Activated T-cell treated with anti-CD3 and anti-CD28 coated beads for 4 hours (primary cell): ENCODE measurements at places on chromosomes 1 and 21.

GRCh38 chr1:114345930-114346479 lies 165.0 kb downstream of the TRIM33 start:
- DNase-seq, result no peak

GRCh38 chr21:36015045-36015444 lies 45.3 kb downstream of the SETD4 start:
- DNase-seq, result no peak

DNA sequence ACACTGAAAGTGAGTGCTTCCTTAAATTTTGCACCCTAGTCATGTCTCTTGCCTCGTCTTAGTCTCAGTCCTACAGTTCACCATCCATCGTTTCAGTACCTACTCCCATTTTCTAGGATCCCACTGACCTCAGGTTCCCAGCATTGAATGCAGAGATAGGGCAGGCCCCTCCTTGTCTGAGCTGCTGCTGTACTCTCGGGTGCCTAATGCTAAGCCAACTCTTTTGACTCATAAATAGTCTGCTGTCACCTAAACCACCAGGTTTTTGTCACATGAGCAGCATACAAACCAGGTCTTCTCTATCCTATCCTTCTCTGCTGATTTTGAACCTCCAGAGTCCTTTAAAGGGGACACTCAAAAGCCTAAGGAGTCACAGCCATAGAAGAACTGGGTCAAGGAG lies 3.0 kb downstream of the ARHGAP30 start:
- DNase-seq, result no peak

DNA sequence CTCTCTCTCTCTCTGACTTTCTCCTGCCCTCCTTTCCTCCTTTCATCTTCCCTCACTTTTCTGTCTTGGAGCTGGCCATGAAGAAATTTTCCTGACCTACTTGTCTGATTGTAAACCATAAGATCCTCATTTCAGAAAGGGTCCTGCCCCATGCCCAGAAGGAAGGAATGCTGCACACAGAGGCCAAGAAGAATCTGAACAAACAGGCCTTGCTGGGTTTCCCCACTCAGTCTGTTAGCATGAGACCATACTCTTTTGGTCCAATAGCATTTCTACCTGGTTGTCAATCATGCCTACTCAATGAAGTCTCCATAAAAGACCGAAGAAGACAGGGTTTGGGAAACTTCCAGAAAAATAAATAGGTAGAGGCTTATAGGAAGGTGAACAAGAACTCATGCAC lies 128.7 kb downstream of the MAB21L3 start:
- DNase-seq, result no peak

- DNase-seq, result no peak
These were observed 7.6 kb upstream of the VAV3 start for GRCh38 chr1:107972391-107973180.

GRCh38 chr1:113320272-113320671 lies 70.0 kb upstream of the MAGI3 start:
- DNase-seq, result no peak

GRCh38 chr1:93005252-93005598 lies 44.0 kb upstream of the DIPK1A start:
- no peak for DNase-seq

DNA sequence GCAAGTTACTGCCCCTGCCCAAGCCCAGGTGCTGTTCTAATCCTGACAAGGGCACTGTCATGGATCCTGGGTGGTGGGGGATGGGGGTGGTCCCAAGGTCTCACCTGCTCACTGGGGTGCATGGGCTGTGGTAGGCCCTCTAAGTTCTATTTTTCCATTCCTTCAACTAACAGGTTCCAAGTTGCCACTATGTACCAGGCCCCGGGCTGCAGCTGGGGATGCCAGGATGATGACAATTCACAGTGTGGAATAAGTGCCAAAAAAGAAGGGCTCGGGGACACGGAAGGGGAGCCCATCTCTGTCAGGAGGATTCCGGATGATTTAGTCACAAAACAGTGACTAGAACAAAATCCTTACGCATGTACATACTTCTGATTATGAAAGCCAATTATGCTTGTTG lies 76.0 kb downstream of the STUM start:
- no peak for DNase-seq

DNA sequence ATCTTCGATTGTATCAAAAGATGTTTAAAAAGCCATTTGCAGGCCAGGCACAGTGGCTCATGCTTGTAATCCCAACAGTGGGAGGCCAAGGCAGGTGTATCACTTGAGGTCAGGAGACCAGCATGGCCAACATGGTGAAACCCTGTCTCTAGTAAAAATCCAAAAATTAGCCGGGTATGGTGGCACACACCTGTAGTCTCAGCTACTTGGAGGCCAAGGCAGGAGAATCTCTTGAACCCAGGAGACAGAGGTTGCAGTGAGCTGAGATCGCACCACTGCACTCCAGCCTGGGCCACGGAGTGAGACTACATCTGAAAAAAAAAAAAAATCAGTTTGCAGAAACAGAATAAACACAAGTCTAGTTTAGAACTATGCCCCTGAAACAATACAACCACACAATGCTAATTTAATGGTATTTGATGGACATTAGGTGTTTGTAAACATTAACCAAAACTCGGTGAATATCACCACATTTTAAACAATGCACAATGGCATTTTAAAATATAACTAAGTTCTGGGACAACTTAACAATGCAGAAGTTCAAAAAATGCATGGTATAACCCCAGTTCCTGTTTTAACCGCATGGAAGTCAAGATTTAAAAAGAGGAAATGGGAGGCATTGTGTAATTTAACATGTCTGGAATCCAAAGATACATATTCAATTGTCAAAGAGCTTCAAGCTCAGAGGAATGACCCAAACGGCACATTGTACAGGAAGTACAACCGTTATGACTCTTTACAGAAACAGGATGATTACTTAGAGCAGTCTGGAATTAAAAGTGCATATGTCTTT lies 7.1 kb upstream of the PTTG1IP start:
- no peak for DNase-seq

- no peak for DNase-seq
These were observed 299.2 kb upstream of the USP25 start for GRCh38 chr21:15430577-15430976.

GRCh38 chr1:211701733-211702132 lies 26.3 kb upstream of the NEK2 start:
- no peak for DNase-seq

- no peak for DNase-seq
These were observed 308.2 kb downstream of the BRINP3 start for GRCh38 chr1:190169311-190170067.
